ENCODE measurements at places on chromosomes 4 and X.
A peak's percentile ranks its signal among the peaks of the same experiment; 100 is the strongest.

GRCh38 chr4:48780865-48781214 lies 761 bp upstream of the FRYL start:
- no peak for DNase-seq

DNA sequence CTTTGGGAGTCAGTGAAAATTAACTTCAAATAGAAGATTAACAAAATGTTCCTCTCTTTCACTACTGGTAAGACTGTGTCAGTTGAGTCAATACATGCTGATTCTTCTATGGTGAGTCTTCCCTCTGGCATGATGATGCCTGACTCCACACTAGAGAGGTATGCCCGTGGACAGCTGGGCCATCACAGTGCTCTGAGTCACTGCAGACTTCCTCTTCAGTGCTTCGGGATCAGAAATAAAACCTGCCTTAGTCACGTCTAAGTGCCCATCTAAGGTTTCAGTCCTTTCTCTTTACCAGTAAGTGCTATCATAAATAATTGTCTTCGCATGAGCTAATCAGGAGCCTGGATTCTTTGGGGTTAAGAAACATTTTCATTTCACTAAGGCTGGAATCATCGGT lies 1.6 kb upstream of the ASB5 start:
- no peak for DNase-seq

DNA sequence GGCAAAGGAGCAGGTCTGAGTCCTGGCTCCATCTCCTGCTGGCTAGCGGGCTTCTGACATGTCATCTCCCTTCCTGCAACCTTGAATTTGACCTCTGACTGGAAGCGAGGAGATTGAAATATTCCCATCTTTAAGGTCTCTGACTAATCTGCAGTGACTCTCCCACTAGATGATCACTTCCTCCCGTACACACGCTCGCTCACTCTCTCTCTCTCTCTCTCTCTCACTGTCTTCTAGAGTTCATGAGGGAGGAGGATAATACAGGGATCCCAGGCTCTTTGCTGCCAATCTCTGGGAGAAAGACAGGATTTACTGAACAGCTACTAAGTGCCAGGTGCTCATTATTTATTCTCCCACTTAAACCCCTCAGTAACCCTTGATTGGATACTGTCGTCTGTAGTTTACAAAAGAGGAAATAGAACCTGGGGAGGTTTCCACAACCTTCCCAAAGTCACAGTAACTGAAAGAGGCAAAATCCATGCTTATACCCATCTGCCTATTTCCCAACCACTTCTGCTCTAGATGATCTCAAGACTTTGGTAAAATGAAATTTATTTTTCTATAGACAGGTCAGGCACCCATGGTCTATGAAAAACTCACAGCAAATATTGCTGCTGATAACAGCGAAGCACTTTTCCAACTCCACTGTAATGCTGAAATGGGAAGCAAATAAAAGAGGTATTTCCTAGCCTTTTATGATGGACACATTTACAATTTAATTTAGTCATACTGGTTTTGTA lies 193.5 kb upstream of the C1QTNF7 start:
- DNase-seq = no peak

DNA sequence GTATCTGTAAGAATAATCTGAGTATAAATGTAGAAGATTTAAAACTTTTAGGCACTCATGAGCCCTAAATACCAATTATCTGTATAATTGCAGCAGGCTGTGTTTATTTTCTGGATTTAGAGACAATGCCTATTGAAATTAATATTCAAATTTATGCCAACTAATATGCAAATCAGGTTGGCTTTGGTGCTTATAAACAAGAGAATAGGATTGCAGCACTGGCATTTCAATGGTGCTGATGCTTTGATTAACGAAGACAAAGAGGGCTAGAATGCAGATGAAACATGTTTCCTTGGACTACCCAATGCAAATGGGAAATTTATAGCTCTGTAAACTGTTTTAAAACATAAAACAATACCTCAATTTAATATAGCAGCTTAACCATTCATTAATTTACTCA lies 70.7 kb upstream of the GATB start:
- no peak for DNase-seq

DNA sequence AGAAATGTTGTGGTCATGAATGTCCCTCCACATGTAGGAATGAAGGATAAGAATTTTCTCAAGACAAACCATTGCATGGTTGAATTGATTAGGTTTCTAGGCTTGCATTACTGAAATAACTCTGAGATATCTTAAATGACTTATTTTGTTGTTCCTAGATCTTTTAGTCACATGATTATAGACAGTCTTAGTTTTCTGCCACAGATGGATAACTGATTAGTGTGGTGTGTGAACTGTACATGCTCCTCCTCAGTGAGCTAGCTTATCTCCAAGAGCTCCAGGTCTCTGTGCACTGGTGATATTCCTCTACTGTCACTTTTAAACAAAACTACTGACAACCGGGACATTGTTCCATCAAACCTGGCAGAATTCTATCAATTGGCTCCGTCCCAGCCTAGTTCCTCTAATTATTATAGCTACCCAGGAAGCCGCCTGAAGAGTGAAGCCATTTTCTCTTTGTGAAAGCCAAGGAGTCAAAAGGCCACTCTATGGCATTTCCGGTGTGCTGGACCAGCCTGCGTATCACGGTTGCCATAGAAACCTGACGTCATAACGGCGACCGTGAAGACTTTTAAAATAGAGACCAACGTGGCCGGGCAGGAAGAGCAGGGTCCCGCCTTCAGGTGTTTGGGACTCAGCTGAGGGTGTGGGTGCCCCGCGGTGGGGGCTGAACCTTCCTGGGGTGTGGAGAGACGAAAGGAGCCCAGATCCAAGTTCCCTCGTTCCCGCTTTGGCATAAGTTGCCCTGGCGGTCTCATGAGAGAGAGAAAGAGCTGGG lies 28.1 kb downstream of the BEX3 start:
- no peak for DNase-seq

DNA sequence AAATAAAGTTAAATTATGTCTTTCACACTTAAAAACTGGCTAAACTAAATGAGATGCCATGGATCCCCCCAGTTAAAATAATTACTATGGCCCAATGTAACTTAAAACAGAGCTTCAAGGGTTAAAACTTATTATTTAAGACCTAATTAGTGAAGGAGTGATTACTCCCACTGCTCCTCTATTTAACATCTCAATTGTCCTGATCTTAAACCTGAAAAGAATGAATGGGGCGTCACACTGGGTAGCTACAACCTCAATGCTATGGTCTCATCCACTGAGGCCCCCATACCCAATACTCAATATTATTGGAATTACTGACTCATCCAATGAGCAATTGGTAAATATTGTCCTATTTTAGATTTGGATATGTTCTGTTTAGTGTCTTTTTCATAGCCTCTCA lies 21.1 kb upstream of the TMEM255A start:
- no peak for DNase-seq

- DNase-seq = no peak
Observed at GRCh38 chrX:71160475-71160874, 15.8 kb downstream of the NLGN3 start.

- DNase-seq = no peak
Observed at GRCh38 chrX:43551590-43551989, 104.5 kb upstream of the MAOA start.

DNA sequence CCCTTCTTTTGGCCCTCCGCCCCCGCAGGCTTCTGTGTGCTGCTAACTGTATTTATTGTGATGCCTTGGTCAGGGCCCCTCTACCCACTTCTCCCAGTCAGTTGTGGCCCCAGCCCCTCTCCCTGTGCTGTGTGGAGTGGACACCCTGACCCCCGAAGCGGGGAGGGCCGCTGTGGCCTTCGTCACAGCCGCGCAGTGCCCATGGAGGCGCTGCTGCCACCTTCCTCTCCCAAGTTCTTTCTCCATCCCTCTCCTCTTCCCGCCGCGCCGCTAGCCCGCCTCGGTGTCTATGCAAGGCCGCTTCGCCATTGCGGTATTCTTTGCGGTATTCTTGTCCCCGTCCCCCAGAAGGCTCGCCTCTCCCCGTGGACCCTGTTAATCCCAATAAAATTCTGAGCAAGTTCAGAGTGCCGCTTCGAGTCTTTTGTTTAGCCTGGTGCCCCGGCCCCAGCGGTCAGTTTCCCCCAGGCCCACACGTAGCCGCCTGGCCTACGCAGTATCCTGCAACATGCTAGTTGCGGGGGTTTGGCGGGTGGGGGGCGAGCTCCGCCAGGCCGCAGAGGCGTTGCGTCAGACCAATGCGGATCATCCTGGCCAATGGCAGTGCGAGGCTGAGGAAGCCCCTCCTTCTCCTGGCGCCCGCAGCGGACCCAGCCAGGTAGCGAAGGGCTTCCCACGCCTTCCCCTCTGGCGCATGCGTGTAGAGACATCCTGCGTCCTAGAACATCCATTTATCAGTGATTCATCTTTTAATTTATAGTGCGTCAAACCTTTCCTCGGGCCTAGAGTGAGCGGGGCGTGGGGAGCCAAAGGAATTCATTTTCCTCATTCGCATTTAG lies 5.6 kb upstream of the KANTR start:
- peak; percentile 62 for DNase-seq

DNA sequence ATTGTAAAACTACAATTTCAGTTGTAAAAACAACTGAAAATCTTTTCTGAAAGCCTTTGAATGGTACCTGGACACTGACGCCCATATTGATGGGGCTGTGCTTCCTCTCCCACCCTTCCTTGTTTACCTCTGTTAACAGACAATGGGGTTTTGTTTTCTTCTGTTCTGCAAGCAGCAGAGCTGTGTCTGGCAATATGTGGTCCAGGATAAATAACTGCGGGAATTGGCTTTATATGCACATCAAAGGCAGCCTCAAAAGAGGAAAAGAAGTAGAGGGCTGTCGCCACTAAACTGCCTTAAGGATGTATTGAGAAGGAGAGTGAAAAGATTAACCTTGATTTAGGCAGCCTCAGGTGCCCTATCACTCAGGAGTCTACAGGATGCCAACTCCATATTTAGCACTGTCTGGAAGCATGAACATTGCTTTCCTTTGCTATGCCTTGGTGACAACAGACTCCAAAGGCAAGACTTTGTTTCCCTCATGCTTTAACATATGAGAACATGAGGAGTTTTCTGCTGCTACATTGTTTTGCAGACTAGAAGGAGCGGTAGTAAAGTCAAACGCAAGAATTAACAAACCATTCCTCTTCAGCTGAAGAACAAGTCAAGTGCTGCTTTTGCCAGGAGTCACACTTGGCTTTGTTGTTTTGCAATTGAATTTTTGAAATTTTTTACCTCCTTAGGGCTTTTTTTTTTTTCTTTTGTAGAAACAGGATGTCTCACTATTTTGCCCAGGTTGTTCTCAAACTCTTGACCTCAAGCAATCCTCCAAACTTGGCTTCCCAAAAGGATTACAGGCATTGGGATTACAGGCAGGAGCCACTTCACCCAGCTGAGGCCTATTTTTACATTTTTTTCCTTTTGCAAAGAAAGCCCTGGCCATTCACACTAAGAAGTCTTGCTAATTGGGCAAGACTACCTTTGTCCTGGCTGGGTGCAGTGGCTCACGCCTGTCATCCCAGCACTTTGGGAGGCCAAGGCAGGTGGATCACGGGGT lies 3.0 kb downstream of the IL21 start:
- DNase-seq = no peak

DNA sequence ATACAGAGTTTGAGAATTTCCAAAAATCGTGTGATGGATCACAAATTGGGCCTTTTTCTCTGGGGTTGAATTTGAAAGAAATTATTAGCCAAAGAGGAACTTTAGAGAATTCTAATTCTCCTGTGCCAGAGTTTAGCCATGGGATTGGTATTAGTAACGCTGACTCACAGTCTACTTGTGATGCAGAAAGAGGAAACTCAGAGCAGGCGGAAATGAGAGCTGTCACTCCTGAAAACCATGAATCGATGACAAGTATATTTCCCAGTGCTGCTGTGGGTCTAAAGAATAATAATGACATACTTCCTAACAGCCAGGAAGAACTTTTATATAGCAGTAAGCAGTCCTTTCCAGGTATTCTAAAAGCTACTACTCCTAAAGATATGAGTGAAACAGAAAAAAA lies 64.9 kb downstream of the N4BP2 start:
- no peak for DNase-seq

DNA sequence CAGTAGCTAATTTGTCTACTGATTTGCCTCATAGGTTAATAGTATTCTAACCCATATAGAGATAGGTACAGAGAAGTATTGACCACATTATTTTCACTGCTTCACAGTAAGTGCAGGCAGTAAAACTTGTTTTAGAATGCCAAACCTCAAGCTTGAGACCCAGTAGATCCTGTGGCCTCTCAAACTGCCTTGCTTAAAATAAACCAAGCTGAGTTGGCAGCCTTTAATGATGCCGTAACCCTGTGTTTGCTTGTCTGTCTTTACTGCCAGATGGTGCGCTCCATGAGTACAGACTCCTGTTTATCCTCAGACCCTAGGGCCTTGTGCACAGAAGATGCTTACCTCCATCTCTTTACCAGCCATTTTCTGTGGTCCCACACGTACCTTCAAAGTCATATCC lies 50.8 kb downstream of the ANXA3 start:
- no peak for DNase-seq

- DNase-seq = no peak
Observed at GRCh38 chr4:5888222-5889001, 4.5 kb downstream of the CRMP1 start.

- DNase-seq = no peak
Observed at GRCh38 chrX:17082831-17083230, 136.4 kb downstream of the REPS2 start.

GRCh38 chr4:6613676-6614651 lies 26.5 kb upstream of the MRFAP1 start:
- no peak for DNase-seq

DNA sequence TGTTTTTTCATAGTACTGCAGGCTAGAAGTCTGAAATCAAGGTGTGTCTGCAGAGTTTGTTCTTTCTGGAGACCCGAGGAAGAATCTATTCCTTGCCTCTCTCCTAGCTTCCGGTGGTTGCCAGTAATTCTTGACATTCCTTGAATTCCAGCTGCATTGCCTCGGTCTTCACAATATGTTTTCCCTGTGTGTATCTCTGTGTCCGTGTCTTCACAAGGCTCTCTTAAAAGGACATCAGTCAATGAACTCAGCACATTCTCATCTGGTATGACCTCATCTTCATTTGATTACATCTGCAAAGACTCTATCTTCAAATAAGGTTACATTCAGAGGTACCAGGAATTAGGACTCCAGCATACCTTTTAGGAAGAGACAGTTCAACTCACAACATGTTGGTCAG lies 163.4 kb downstream of the BANK1 start:
- no peak for DNase-seq

GRCh38 chr4:86118711-86119110 lies 241.1 kb downstream of the MAPK10 start:
- no peak for DNase-seq

DNA sequence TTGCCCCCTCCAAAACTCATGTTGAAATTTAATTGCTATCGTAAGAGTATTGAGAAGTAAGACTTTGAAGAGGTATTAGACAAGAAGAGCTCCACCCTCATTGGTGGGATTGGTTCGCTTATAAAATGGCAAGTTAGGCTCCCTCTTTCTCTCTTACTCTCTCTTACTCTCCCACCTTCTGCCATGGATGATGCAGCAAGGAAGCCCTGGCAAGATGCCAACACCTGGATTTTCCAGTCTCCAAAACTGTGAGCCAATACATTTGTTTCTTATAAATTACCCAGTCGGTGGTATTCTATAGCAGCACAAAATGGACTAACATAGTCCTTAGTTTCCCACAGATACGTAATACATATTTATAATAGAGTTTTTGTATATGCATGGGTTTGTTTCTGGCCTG lies 119.4 kb downstream of the DDIT4L start:
- DNase-seq = no peak

All from activated CD4-positive, CD25-positive, alpha-beta regulatory T cell treated with anti-CD3 and anti-CD28 coated beads, Interleukin-2, amount 50 U/mL, for 16 hours (primary cell).